ENCODE measurements at places on chromosomes 4 and X. TPM values are rescaled to one million over a fixed set of nuclear protein-coding genes. Genes with fewer than 3 reads are reported as not detected.

DNA sequence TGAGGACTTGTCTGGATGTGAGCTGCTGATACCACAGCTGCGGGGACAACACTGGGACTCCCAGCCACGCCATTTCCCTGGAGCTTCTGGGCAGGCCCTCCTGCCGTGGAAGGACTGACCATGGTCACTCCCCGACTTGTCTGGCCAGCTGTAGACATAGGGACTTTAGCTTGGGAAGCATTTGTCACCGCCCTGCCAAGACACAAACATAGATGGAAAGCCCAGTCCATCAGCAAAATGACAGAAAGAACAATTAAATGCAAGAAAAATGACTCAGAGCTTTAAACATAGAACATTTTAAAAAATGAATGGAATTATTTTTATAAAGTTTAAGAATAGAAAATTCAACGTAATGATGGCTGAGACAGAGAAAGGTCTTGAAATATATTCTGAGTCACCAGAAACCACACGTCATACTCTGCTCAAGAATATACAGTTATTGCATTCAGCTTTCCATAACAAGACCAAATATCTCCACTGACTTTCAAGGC, 107.6 kb upstream of the CBR4 start:
- no peak for DNase-seq

DNA sequence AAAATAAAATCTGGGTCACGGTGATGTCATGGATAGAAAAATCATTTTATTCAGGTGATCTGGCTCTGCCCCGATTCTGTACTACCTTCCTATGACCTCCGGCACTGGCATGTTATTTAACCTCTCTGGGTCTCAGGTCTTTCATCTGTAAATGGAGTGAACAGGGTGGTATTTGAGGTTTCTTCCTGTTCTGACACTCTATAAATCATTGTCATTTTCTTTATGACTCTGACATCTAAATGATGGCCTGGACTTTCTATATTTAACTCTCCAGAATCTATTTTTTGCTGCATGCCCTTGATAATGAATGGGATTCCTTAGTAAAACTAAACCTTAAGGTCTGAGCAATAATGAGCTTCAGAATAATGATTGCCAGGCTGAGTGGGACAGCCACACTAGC, 422.0 kb upstream of the CNKSR2 start:
- no peak for DNase-seq

Gene SSX2
- 0.39 TPM for total RNA-seq

DNA sequence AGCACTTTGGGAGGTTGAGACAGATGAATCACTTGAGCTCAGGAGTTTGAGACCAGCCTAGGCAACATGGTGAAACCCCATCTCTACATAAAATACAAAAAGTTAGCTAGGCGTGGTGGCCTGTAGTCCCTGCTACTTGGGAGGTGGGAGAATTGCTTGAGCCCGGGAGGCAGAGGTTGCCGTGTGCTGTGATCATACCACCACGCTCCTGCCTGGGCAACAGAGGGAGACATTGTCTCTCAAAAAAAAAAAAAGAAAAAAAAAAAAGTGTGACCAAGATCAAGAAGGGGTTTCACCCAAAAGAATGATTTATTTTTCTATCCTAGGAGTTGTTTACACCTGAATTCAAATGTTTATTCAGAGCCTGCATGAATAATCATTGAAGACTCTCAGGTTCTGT, 572.4 kb upstream of the GALNT7 start:
- DNase-seq: peak; percentile 41

- DNase-seq: no peak
Measured at GRCh38 chr4:89306486-89307177, 968 bp downstream of the GPRIN3 start.

GRCh38 chrX:17814557-17814956, 46.5 kb downstream of the RAI2 start:
- no peak for DNase-seq

GRCh38 chr4:72875138-72875537, 194.4 kb downstream of the COX18 start:
- DNase-seq: no peak

Gene IL2
- total RNA-seq: not detected

DNA sequence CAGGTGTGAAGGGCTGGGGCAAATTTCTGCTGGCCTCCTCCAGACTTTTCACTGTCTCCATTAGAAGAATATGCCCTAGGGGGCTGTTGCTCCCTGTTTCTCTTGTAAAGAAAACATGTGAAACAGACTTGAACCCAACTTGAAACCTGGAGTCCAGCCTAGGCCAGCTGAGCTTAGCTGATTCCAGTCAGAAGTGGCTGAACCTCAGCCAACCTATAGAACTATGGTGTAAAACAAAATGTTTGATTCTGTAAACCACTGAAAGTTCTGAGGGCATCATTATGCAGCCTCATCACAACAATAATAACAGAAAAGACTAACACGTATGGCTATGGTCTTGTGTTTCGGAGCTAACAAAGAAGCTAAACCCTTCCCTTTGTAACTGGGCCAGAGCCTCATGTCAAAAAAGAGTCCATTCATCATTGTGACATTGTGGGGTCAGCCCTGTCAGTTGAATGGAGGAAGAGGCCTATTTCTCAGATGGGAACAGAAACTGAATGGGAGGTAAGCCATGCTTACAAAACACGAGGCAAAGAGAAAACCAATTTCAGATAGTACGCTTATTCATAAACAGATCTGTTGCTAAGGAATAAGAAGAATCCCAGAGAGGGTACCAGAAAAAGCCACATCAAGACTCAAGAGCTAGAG, 34.1 kb downstream of the SETD7 start:
- DNase-seq: no peak
